ENCODE measurements at places on chromosomes 6 and 20.

DNA sequence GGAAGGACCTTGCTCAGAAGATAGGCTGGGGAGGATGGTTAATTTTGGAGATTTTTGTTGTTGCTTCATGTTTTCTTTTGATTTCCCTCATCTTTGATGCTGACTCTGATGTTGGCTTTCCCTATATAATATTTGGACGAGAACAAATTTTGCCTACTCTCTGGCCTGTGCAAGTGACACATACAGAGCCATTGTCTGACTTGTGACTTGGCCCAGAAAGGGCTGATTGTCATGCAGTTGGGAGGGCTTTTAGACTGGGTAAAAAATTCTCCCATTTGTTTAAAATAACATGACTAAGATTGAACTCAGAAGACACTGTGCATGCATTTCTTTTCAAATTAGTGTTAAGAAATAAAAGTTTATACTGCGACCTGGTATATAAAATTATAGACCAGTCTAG, 98.6 kb upstream of the SUPT3H start:
- no peak for DNase-seq

DNA sequence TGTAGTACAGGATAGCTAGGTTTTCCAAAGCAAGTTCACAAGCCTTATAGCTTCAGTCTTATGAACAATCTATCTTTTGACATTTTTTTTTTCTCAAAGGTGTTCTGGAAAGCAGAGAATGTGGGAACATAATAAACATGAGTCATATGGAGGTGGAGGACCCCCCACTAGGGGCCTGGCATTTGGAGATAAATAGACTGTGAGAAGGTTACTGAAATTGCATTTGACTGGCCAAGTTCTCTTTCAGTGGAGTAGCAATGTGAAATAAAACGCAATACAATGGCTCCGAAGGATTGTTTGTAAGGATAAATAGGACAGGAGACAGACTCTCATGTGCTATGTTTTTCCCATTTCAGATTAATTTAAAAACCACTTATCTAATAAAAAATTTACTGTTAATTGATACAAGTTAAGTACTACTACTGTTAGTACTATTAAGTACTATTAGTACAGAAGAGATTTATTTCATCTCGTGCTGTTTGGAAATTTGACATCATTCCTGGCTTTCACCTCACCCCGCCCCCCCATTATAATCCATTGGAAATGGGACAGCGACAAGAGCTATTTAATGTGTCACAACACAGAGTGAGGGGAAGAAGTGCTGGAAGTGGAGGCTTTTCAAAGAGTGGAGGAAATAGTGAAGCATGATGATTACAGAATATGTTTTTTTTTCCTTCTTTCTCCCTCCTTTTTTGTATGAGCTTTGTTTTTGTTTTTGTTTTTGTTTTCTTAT, 122.6 kb upstream of the ID4 start:
- no peak for DNase-seq

DNA sequence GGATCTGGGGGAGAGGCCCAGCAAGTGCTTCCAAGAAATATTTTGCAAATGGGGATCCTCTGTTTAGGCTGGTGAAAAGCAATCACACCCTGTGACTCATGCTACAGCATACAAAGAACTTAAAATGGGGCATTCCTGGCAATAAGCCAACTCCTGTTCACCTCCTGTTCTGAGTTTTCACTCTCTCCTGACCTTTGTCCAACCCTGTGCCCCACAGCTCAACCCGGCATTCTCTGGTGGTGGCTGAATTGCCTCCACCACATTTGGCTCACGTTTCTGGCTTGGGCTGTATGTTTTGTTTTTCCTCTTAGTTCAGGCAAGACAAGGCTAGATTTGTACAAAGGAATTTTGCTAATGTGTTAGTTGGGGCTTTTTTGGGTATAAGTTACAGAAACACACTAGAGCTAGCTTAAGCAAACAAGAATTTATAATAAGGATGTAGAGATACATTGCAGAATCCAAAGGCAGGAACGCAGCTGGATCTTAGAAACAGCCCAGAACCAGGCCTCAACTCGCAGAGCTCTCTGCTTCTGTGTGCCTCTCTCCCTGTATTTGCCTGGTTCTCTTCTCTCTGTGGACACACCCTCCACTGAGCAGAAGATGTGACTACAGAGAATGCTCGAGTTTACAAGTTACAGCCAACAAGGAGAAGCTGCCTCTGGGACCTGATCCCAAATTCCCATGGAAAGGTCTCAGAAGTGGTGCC, 9.4 kb downstream of the ABCC10 start:
- DNase-seq = no peak

GRCh38 chr6:108966855-108967755, 118.9 kb downstream of the ARMC2 start:
- no peak for DNase-seq

- no peak for DNase-seq
Measured at GRCh38 chr6:55954436-55954835, 79.0 kb upstream of the BMP5 start.

DNA sequence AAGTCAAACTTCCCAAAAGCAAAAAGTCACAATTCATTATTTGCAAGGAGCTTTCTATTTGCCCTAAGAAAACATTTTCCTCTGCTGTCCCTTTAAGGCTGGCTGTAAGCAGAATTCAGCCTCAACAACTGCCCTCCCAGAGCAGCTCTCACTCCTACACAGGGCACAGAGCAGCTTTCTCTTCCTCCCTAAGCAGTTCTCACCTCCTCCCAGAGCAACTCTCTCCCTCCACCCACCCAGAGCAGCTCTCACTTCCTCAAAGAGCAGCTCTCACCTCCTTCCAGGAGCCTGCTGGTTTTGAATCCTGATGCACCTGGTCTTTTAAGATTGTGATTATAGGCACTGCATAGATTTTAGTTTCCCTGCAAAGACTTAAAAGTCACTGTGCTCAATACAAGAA, 120.6 kb upstream of the TMEM181 start:
- DNase-seq = no peak

DNA sequence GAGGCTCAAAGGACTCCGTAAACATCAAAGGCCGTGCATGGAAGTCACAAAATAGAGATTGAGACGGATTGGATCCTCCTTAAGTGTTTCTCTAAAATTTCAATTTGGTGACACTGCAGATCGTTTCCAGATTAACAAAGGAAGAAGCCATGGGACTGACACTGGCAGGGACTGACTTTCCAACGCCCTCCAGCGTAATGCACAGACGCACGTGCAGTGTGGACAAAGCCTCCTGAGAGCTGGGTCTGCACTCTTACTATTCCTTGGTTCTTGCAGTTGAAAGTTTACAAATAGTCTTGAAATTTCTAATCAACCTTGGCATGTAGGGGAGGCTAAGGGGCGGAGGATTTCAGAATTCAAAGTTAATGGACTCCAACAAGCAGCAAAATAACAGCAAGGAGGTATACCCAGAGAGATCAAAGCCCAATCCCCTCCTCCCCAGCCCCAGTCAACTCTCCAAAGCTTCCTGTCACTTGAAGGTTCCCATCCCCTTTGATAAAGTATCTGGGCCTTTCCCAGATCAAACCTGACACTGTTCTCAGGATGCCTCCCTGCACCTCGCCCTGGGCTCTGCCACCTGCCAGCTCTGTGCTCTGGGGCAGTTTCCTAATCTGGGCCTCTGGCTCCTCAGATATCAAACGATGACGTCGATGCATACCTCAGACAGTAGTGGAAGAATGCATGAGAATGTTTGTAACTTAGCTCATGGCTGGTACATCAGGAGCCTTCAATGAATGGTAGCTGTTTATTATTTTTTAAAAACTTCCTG, 106.5 kb upstream of the TRAF3IP2 start:
- DNase-seq = no peak

DNA sequence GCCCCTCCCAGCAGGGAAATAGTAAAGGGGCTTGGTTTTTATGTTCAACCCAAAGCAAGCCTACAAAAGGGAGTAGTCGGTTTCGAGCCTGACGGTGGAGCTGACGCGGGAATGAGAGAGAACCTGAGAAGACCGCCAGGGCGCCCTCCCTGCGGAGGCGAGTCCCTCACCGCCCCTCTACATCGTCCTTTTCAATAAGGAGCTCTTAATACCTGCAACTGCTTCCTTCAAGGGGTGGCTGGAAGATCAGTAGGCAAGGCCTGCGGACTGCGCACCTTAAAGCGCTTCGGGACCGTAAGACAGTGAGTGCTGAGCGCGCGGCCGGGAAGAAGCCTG, 709 bp upstream of the ZNF76 start:
- peak; percentile 14 for DNase-seq

DNA sequence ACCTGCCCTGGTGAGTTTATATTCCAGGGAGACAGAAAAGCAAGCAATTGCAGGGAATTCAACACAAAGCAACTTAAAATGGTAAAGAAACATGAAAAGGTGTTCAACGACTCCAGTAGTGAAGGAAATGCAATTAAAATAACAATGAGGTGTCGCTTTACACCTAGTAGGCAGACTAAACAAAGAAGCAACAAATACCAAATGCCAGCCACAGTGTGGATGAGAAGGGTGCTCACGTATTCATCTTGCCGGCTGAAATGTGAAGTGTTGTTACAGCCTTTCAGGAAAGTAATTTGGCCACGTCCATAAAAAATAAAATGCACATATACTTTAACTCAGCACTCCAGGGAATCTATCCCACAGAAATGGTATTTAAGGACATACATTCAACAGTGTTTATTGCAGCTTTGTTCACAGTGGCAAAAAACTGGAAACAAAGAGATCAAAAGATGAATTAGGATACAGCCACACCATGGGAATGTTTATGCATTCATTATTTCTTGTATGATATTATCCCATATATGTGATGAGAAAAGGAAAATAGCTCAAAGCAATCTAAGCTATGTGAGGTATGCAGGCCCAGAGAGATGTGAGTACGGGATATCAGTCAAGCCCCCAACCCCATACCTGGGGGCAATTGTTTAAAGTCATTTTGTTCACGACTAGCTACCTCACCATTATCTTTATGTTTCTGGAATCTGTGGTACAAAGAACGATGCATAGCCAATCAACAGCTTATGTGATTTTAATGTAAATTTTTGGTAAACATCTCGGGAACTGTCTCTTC, 266.0 kb upstream of the SOX4 start:
- DNase-seq = no peak

DNA sequence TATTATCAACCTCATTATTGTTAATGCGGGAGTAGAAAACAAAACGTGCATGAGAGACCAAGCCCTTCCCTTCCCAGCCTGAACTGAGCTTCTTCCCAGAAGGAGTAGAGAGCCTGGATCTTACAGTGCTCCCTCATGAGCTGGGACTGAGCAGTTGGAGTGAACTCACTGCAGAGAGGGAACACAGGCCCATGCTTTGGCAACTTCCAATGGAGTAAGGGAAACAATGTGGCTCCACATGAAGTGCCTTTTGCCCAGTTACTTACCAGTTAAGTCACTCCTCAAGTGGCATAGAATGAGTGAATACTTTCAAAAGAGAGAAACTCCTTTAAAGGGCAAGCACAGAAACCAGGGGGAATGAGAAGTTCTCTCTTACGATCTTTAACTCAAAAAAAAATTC, 12.4 kb downstream of the FHL5 start:
- DNase-seq = no peak

- no peak for DNase-seq
Measured at GRCh38 chr20:46058599-46059281, 29.7 kb downstream of the SLC12A5 start.

- DNase-seq = no peak
Measured at GRCh38 chr6:110714143-110714542, 101.1 kb downstream of the CDK19 start.

DNA sequence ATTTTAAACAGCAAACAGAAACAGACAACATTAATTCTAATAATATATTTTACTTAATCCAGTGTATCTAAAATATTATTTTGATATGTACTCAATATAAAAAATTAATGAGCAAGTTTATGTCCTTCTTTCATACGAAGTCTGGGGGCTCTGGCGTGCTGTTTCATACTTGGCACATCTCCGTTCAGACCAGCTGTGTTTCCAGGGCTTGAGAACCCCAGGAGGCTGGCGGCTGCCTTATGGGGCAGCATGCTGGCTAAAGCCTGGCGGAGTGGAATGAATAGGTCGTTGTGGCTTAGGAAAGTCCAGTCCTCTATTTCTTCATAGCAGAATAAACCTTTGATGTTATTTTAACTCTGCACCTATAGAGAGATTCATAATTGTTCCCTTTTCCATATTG, 43.3 kb downstream of the DUSP22 start:
- no peak for DNase-seq

GRCh38 chr20:60507087-60507694, 549.0 kb downstream of the CDH26 start:
- DNase-seq = no peak

GRCh38 chr6:101926149-101926925, 532.8 kb downstream of the GRIK2 start:
- no peak for DNase-seq

DNA sequence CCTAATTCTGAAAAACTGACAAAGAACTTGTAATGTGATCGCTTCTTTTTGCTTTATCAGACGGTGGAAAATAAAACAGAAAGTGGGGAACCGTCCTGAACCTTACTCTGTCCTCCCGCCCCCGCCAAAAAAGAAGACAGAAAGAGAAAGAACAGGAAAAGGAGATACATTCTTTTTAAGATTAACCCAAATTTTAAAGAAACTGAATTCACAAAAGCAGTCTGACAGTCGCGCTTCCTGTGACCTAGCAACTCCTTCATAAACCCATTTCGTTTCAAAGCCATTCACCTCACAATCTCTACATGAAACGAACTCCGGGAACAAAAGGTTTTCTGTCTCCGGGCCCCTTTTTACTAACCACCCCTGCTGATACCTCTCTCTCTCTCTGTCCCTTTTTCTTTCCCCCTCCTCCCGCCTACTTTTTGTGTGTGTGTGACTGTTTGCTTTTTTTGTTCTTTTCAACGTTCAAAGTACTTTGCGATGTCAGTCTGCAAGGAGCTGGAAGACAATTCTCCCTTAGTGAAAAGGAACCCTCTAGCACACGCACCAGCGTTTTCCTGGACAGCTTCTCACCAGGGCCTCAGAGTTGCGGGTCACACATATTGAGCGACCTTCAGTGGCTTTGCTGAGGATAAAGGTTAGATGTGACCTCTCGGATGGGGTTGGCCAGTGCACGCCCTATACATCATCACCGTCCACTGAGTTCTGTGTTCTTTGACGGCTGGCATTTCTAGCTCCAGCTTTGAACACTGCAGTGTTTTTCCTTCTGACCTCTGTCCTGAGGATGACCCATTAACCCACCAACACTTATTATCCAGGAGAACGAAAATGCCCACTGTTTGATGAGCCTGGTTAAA, 530 bp upstream of the NEDD9 start:
- DNase-seq = no peak

- no peak for DNase-seq
Measured at GRCh38 chr6:122778985-122779661, 393 bp upstream of the FABP7 start.

DNA sequence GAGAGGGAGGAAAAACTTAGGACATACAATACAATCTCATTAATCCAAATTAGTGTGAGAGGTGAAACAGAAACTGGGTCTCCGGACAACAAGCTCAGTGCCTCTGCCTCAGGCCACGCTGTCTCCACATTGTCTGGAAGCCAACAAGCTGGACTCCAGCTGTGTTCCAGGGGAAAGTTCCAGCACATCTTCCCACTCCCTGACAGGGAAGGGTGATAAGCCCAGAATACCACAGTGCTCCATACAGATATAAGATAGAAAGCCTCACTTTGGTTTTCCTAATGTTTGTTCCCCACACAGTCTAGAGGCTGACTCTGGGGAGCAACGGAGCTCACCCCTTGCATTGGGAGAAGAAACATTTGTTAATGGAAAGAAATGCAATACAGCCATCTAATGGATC, 117.1 kb upstream of the SPTLC3 start:
- DNase-seq = no peak

GRCh38 chr6:148164645-148165044, 178.0 kb upstream of the SASH1 start:
- no peak for DNase-seq

- DNase-seq = no peak
Measured at GRCh38 chr6:98672681-98673475, 161.5 kb upstream of the POU3F2 start.

- DNase-seq = no peak
Measured at GRCh38 chr6:20409427-20409971, 7.8 kb downstream of the E2F3 start.

GRCh38 chr6:37640786-37641395, 56.8 kb downstream of the MDGA1 start:
- no peak for DNase-seq
